Left kidney (tissue), 8 donors: ENCODE measurements at places on chromosomes 11 and 22.

GRCh38 chr11:94112206-94112953 lies 16.3 kb upstream of the PANX1 start:
- DNase-seq: no peak

- DNase-seq: no peak
Measured at GRCh38 chr22:22452996-22453686, 55.4 kb downstream of the ZNF280B start.

DNA sequence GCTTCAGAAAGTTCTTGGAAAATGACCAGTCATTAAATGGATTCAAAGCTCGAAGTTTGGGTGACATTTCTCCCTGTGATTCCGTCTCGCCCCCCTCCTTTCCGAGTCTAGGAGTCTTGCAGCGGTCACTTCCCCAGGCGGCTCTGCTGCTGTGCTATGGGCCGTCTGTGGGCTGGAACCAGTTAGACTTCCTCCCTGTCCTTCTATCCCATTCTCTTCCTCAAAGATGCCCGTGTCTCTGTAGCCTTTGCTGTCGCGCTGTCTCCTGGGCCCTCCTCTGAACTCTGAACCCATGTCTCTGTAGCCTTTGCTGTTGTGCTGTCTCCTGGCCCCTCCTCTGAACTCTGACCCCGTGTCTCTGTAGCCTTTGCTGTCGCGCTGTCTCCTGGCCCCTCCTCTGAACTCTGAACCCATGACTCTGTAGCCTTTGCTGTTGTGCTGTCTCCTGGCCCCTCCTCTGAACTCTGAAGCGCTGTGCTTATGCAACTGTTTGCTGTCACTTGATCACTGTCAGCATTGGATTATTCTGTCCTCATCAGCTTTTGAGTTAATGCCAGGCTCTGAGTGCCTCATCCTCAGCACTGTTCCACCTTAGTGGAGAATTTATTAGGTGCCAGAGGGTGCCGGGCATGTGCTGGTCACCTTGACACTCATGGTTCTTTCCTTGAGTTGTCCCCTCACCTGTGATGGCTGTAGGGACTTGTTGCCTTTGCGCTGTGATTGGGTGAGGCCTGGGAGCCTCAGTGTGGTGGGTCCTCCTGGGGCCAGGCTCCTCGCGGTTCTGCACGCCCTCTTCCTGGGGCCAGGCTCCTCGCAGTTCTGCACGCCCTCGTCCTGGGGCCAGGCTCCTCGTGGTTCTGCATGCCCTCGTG lies 173.3 kb downstream of the TBC1D22A start:
- DNase-seq: no peak

DNA sequence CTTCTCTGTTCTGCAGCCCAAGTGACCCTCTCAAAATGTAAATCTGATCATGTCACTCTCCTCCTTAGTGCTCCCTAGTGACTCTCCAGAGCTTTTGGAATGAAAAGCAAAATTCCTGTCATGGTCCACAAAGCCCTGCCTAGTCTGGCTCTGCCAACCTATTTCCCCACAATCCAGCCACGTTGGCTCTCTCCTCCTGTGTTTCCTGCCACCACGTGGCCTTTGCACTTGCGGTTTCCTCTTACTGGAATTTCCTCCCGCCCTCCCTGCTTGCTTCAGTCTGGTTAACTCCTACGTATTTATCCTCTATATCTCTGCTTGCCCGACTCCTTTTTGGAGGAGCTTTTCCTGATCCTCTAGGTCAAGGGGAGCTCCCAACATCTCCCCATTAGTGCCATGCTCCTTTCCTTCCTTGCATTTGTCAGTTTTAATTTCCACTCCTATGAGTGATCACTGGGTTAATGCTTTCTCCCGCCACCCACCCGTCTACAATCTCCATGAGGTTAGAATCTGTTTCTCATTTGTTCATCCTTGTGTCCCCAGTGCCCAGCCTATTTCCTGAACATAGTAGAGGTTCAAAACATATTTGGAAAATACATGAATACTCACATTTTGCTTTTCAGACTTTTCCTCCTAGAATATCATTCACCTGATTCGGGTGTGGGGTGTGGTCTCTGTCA lies 11.5 kb downstream of the NNMT start:
- DNase-seq: peak; percentile 8

DNA sequence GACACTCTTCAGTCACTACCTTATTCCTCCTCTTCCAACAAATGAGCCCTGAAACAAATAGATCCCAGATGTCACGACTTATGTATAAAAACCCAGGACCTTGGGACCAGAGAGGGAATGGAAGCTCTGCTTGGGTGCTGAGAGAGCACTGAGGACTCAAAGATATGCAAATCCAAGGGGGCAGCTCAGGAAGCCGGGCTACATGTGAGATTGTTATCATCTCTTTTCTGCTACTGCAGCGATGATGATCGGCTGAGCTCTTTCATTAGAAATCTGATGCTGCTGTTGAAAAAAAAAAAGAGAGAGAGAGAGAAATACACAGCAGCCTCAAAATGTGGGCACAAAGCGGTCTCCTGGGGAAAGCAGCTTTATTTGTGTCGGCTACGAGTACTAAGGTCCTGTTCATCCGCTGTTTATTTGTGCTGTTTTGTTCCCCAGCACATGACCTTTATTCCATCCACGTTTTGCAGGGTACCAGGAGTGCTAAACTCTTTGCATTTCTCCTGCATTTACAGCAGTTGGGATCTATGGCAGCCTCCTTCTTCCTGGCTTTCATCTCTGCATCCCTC lies 120.2 kb downstream of the TRIM29 start:
- no peak for DNase-seq

DNA sequence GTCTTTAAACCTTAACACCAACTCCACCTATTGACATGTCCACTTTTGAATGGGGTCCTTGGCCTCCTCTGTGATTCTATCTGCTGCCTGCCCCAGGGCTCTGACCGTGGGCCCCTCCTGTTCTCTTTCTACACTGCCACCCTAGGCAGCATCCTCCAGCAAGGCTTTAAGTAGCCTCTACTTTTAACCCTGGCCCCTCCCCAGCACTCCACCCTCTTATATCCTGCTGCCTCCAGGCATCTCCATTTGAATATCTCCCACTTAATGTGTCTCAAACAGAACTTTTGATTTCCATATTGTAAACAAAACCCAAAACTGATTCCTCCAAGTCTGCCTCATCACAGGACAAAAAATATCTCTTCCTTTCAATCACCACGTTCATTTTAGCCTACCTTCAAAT lies 90.5 kb upstream of the ARHGAP32 start:
- DNase-seq: no peak

GRCh38 chr11:57752954-57753353 lies 1.3 kb upstream of the BTBD18 start:
- DNase-seq: no peak

- no peak for DNase-seq
Measured at GRCh38 chr22:31944700-31945442, 536 bp downstream of the YWHAH start.

- DNase-seq: no peak
Measured at GRCh38 chr22:41856469-41856868, 23.6 kb downstream of the SREBF2 start.

DNA sequence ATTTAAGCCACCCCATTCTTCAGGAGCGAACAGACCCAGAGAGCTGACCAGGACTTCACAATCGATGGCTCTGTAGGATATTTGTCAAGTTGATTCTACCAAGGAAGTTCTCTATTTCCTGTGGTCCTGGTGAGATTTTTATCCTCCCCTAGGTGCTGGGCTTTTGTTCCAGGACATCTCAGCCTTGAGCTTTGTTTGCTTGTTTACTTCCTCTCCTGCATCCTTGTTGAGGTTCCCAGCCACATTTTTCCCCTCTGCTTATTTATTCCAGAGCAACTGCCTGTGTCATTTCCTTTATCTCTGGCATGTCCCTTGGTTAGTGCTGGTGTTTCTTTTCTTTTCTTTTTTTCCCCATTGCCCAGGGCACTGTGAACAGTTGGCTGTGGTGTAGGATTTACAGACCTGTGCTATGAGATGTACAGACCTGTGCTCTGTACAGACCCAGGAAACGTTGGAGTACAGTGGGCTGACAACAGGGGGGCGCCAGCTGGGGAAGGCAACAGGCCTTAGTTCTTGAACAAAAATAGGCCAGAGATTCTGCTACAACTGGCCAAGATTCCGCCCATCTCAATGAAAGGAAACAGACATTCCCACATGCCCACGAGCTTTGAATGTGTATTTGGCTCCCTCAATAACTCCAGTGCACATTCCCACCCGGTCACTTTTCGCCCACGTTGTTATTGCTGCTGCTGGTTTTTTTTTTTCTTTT lies 235.9 kb upstream of the DDI1 start:
- DNase-seq: no peak

- DNase-seq: no peak
Measured at GRCh38 chr11:12811861-12812260, 137.6 kb downstream of the TEAD1 start.

GRCh38 chr11:118896472-118896913 lies 12.8 kb downstream of the CXCR5 start:
- DNase-seq: no peak

DNA sequence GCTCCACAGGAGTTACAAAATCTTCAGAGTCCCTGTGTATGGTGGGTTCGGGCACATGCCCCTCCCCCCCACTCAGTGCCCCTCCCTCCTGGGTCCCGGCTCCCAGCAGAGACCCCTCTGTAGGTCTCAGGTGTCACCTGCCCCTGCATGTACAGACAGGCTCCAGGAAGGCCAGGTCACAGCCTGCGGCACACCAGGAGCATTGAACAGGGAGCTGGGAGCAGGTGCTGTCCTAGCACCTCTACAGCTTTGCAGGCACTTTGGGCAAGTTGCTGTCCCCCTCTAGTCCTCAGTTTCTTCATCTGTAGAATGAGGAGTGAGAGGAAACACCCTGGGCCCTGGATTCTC lies 80.1 kb upstream of the RTL6 start:
- no peak for DNase-seq

GRCh38 chr11:74288161-74288560 lies 23.3 kb downstream of the P4HA3 start:
- no peak for DNase-seq

DNA sequence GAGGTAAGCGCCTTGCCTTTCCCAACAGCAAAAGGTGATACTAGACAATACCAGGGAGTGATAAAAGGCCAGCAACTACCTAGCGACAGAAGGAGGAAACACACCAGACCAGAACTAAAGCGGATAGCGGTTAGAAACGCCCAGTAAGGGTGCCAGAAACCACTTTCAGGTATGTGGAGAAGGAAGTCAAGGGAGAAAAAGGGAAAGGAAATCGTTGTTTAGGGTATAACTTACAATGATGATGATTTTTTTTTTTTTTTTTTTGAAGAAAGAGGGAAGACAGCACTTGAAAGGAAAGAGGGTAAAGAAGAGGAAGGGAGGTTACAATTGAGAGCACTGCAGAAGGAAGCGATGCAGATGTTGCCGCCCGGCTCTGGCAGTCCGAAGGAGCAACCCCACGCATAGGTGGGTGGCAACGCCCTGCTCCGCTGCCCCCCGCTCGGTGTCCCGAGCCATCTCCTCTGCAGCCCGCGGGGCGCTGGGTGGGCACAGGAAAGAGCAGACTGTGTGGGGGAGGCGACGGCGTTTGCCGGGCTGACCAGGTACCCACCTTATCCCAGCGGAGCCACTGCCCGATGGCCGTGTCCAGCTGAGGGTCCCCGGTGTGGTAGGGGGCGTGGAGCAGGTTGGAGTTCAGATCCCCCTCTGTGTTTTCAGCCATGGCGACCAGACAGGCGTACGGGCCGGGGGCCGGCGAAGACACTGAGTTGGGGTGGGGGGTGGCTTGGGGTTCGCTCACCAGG lies 561 bp downstream of the PGM2L1 start:
- peak; percentile 24 for DNase-seq

DNA sequence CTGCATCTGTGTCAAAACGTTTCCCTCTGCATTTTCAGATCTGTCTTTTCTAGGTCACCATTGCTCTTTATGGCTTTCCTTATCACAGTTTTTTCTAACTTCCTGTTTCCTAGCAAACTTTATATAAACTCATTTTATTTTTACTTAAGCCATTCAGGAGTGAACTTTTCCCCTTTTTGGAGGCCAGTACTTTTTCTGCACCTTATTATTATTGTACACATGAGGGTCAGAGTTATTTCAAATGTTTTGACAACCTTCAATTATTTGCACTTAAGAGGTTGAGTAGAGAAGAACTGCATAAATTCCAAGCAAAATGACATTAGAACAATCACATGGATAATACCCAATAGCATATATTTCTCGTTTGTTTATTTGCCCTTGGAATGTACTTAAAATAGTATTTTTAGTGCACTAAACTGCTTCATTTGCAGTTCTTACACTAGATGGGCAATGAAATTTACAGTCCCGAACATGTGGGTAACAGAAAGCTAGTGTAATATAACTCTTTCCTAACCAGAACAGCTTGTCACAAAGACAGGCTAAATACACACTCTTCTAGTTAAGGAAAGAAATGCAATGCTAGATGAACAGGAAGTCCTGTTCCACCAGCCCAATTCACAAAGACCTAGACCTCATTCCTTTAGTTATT lies 79.5 kb downstream of the UBASH3B start:
- no peak for DNase-seq
